ENCODE measurements at places on chromosomes 2 and 18.

DNA sequence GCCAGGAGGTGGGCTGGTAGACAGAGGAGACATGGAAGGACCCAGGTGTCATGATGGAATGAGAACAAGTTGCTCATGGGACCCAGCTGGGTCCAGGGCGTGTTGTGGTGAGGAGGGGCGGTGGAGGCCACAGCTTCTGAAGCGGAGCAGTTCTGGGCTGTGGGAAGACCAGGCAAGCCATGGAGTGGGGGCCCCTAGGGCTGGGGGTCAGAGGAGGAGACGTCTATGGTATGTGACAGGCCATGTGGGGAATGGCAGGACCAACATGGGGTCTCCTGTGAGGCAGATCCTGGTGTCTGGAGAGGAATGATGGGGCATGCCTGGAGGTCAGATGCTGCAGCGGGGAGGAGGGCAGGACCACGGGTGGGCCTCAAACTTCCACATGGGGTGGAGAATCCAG, 16.9 kb downstream of the MYO7B start:
- DNase-seq = no peak

DNA sequence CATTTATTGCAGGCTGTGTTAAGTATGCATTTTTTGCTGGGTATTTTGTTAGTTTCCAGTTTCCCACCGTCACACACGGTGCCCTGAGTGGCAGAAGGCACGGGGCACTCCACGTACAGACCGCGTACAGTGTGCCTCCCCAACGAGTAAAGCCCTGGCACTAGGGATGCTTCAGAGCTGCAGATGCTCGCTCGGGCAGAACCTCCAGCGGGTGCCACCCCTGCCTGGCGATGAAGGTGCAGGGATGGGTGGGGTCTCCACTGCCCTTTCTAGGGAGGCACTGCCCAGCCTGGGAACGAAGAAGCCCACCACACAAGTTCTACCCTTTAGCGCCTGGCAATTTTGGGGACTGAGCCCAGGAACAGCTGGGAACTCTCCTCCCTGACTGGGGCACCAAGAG, 4.1 kb downstream of the GREB1 start:
- DNase-seq = no peak

DNA sequence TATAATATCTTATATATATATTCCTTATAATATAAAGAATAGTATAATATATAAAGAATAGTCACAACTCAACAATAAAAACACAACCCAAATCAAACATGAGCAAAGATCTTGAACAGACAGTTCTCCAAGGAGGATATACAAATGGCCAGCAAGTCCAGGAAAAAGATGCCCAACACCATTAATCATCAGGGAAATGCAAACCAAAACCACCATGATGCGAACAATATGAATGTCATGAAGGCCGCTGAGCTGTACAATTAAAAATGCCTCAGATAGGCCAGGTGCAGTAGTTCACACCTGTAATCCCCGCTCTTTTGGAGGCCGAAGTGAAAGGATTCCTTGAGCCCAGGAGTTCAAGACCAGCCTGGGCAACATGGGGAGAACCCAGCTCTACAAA, 58.9 kb downstream of the SLC35F5 start:
- no peak for DNase-seq

- DNase-seq = no peak
These were observed 778.3 kb upstream of the NRXN1 start for GRCh38 chr2:51810197-51810596.

- no peak for DNase-seq
These were observed 162.6 kb downstream of the QPCT start for GRCh38 chr2:37507051-37507410.

DNA sequence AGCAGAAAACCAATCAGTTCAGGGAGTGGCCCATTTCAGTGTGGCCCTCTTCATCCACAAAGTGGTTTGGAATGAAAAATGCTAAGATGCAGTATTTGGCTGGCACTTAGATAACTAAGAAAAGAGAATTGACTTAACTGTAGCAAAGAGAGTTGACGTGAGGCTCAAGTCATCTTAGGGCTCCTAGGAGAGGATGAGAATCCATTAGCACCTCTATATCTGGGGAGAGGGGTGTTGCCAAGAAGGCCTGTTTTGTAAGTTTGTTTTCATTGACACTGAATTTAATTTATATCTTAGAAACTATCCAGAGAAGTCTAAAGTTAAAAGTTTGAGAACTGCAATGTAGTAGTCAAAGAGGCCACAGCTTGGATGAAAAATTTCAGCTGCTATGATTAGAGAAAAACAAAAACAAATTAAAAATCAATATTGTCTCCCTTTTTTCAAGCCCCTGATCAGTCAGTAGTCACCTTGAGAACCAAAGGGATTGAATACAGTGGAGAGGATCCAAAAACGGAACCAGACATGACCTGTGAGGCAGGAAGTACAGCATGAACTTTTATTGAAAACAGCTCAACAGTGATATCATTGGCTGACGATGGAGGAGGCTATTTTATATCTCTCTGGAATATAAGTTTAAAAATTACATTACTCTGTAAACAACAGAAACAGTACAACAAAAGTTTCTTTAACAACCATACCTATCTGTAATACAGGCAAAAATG, 52.7 kb downstream of the PHLPP1 start:
- no peak for DNase-seq

GRCh38 chr2:68559692-68560091, 83.7 kb upstream of the PROKR1 start:
- DNase-seq = no peak

- DNase-seq = no peak
These were observed 41.6 kb downstream of the NPPC start for GRCh38 chr2:231884438-231885140.

- DNase-seq = no peak
These were observed 177.9 kb downstream of the ANTXR1 start for GRCh38 chr2:69190743-69191404.

DNA sequence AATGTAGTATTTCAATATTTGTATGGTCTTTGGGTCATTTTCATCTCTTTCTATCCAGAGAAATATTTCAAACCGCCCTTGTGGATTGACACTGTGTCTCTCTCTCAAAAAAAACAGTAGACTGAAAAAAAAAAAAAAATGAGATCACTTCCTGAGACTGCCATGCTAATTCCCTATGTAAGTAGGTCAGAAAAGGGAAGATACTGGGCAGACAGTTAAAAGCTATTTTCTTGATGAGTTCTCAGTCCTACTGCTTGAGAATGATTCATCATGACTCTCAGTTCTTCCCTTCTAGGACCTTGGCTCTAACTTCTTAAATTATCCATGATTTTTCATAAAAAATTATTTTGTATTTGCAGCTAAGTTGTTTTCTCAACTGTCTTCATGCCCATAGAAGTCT, 672.3 kb upstream of the REG3G start:
- no peak for DNase-seq

GRCh38 chr2:236171680-236172254, 3.6 kb upstream of the GBX2 start:
- DNase-seq = no peak

- DNase-seq = no peak
These were observed 11.8 kb downstream of the NDUFA10 start for GRCh38 chr2:240013343-240013742.

- peak; percentile 19 for DNase-seq
These were observed 31.1 kb upstream of the GMCL1 start for GRCh38 chr2:69798290-69798908.

DNA sequence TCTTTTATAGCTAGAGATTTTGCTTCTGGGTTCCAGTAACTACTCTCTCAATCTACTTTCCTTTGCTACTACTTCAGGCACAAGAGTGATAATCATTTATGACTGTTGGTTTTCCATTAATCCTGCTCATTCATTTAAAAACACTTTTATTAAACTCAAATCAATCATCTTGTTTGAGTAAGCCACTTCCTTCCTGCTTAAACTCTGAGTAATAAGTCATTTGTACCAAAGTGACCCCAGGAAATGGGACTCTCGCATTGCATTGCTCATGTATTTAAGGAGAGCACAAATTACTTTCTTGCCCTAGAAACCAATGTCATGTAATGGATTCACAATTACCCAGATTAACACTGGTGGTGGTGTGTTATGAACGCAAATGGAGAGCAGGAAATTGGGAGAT, 270.7 kb upstream of the HNMT start:
- no peak for DNase-seq

GRCh38 chr2:153872311-153873051, 759 bp downstream of the GALNT13 start:
- no peak for DNase-seq

GRCh38 chr18:77478646-77479442, 229.2 kb downstream of the GALR1 start:
- DNase-seq = peak; percentile 34

DNA sequence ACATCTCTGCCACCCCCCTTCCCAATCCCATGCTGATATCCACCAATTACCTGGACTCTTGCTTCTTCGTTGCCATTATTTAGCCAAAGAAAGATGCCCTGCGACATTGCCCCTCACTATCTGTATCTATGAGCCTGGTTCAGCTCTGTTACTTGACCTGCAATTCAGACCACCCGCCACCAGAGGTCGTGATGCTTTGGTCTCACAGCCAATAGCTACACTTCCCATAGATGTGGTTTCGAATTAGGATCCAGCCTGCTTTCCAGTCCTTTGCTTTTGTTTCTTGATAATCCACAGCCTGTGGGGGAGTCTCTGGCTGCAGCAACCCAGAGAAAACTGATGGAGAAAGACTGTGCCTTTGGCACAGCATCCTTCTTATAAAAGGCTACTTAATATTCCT, 239.4 kb downstream of the KLHL29 start:
- no peak for DNase-seq

GRCh38 chr2:41722668-41723369, 325.0 kb upstream of the PKDCC start:
- DNase-seq = peak; percentile 16

DNA sequence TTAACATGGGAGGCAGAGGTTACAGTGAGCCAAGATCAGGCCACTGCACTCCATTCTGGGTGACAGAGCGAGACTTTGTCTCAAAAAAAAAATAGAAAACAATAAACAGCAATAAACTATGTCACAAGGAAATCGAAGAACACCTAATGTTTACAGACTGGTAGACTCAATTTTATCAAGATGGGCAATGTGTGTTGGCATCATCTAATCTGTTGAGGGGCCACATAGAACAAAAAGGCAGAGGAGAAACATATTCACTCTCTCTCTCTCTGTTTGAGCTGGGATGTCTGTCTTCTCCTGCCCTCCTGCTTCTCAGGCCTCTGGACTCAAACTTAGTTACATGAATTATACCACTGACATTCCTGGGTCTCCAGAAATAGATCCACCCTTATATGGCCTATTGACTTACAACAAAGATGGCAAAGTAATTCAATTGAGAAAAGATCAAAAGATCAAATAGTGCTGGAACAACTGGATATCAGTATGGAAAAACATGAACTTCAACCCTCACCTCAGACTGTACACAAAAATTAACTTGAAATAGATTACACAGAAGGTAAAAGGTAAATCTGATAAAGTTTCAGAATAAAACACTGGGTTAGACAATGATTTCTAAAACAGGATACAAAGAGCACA, 703.8 kb upstream of the CRIM1 start:
- DNase-seq = no peak

GRCh38 chr2:190050001-190050400, 12.5 kb downstream of the MSTN start:
- DNase-seq = no peak

DNA sequence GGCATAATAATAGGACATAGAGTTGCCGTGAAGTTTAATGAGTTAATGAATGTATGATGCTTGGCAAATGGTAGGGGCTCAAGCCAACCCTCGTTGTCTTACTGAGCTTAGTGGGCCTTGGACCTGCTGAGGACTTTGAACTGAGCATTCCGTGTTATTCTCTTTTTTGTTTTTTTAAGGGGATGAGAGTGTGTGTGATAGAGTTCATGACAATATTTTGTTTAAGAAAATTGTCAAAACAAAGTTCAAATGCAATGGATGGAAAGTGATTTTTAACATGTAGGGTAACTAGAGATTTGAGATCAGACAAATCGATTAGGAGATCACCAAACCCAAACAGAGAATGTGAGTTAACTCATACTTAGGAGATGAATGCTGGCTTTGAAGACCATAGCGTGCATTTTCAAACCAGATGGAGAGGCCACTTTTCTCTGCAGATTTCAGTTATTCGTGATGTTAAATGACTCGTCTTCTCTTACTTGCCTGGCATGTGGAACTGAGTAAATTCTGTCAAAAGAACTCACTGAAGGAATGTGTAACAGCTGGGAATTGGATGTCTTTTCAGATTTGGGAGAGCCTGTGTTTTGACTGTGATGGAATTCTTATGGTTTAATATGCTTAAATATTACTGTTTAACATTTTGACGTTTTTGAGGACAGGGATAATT, 88.7 kb downstream of the NEDD4L start:
- no peak for DNase-seq

DNA sequence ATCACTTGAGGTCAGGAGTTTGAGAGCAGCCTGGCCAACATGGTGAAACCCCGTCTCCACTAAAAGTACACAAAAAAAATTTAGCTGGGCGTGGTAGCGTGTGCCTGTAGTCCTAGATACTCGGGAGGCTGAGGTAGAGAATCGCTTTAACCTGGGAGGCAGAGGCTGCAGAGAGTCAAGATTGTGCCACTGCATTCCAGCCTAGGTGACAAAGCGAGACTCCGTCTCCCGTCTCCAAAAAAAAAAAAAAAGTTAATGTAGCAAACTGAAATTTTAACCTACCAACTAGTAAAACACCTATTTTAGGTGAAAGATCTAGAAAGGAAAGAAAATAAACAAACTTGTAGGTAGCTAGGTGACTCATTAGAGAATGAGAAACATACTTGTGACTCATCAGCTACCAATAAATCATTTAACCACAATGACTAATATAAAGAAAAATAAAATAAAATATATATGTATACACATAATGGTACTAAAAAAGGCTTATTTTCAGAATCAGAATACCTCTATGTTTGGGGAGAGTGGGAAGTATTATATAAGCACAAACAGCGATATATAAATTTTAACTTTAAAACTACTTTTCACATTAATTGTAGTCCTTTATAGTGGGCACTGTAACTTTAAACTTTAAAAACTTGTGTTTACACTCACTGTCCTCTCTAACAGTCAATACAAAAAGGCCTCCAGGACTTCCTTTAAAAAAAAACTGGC, 36.6 kb downstream of the DARS1 start:
- DNase-seq = no peak

DNA sequence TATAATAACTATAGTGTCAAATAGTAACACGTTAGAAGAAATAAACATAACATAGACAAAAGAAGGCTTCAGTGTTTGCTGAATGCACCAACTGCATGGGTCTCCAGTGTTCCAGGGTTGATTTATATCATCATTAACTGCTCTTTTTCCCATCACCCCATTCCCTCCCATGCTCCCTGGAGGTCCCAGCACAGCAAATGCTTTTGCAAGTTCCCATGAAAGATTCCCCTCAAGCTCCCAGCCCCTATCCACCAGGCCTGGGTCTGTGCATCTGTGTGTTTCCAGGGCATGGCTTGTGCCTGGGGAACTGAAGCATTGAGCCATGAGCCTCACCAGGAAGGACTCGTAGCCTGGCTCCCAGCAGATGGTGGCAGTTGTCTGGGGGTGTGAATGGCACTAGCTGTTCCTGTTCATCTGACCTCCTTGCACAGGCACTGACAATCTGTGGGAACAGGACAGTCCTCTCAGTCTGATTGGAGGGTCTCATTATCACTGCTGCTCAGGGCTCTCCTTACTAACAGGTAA, 164.6 kb upstream of the RMP24 start:
- no peak for DNase-seq
